ENCODE measurements at places on chromosomes 12 and 14.

GRCh38 chr12:45244561-45245343, 28.9 kb downstream of the ANO6 start:
- no peak for DNase-seq

DNA sequence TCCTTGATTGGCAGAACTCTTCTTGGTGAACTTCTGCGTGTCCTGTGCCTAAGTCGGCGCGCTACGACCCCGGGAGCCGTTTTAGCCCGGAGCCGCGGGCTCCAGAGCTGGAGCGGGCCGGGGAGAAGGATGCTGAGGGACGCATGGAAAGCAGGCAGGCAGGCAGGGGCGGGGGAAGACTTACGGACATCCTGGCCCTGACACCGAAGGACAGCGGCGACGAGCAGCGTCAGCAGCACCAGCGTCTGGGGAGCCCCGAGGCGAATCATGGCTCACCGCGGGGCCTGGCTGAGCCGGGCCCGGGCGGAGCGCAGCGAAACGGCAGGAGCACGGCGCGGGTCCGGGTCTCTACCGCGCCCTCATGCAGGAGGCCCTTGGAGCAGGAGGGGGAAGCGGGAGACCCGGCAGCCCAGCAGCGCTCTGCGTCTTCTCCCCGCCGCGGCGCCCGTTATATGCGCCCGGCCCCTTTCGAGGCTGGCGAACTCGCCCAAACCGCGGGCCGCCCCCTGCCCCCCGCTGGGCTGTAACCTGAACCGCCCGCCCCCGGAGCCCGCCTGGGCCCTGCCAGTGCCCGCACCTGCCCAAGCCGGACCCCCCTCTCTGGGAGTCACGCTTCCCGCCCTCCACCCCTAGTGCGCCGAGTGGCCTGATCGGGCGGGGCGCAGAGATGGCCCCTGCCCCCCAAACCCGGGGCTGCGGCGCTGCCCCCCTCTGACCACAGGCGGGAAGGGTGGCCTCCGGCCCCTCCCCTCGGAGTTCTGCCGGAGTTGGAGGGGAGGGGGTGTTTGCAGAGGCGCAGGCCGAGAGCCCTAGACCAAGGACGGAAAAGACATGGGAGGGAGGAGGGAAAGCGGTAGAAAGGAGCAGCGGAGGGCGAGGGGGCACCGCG, at the start of gene COL2A1:
COL2A1 (minus strand) TSS at position 424 of the 889 bp plus-strand sequence; CDS start at position 269, 155 bp downstream.
- DNase-seq, result peak; percentile 86

DNA sequence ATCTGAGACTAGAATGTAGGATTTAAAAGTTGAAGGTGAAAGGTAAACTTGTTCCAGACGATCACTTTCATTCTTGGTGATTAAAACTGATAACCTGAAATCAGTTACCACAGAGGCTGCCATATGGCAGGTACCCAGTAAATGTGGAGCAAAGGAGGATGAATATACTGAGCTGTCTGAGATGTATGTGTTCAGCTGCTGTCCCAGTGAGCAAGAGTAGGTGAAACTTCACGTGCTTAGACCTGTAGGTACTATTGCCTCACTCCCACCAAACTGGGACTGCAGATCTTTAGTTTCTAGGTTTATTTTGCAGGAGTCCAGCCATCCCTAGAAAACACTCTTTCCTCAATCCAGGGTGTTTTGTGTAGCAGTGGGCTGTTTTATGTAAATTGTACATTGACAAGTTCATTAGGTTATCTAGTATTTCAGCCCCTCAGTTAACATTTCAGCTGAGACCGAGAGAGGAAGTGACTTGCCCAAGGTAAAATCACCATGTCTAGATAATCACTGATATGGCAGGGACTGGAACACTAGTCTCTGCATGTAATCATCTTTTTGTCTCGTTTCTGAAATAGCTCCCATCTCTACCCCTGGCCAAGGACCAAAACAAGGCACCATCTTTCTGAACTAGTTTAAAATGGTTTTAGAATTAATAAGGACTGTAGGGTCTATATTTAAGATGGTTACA, 62.7 kb downstream of the ATG14 start:
- no peak for DNase-seq

- peak; percentile 40 for DNase-seq
Observed at GRCh38 chr12:8948701-8949341, 624 bp downstream of the M6PR start.

- DNase-seq, result no peak
Observed at GRCh38 chr14:38910092-38910491, 192.9 kb downstream of the SEC23A start.

DNA sequence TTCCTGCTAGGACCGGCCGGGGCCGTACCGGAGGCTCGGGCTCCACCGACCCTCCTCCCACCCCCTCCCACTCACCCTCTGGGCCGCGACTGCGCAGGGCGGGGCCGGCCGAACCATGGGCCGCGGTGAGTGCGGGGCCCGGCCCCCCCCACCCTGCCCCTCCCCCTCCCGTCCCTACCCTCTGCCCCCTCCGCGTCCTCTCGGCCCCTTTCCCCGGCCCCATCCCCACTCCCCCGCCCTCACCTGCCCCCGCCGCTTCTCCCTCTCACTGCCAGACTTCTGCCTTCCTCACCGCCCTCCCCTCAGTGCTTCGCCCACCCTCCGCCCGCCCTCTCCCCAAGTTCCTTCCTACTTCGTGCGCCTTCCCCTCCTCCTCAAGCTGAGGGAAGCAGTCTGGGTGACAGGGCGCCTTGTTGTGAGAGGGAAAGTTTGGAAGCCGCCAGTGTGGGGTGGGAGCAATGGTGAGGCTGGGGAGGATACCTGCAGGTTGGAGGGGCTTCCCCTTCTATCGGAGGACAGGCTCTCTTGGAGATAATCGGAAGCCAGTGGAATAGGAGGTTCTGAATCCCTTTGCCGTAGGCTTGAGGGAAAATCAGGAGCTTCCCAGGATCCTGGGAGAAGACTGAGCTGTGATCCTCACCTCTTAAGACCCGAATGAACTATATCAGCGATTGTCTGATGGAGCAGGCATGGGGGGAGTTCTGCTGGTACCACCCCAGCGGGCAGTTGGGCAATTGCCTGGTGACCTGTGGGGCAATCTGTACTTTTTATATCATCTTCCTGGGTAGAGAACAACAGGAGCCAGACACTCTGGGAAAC, 472 bp downstream of the MBD6 start:
- DNase-seq, result peak; percentile 86

DNA sequence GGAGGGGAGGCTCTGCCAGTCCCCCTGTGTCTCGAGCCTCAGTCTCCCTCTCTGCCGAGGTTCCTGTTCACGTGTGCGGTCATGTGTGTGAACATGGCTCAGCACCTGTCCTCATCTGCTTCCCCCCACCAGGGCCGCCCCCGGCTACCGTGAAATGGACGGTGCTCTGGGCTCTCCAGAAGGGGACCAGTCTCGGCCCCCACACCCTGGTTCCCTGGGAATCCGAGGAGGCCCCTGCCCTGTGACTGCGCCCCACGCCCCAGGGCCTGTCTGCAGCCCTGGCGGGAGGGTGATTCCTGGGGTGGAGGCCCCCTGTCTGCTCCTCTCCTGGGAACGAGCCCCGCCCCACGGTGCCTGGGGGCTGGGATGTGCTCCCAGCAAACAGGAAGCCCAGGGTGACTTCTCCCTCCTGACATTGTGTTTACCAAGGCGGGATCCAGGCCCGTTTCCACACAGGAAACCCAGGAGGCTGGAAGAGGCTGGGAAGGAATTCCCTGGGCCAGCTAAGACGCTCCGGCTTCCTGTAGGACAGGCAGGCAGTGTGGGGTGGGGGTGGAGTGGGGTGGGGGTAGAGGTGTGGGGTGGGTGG, 46.6 kb downstream of the KIF26A start:
- DNase-seq, result no peak

DNA sequence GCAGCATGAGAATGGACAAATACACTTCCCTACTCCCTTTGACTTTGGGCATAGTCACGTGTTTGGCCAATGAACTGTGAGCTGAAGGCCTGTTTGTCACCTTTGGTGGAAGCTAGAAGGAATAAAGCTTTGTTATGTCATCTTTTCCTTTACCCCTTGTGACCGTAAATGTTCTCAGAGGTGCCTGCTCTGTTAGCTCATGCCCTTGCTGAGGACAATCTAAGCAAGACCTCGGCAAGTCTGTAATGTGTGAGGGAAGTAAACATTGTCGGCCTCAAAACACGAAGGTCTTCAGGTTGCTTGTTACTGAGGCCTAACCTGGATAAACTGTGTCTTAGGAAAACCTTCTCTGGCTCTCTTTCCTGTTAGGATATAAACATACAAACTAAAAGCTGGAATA, 354.2 kb downstream of the TMEM132D start:
- DNase-seq, result no peak

DNA sequence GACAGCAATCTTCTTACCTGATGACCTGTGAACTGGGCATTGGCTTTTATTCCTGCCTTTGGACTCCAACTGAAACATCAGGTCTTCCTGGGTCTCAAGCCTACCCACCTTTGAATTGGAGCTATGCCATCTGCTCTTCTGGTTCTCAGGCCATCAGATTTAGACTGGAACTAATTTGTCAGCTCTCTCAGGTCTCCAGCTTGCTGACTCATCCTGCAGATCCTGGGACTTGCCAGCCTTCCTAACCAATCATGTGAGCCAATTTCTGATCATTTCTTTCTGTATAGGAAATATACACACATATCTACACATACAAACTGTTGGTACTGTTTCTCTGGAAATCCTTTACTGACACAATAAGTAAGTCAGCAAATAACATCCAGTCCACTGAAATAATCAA, 65.3 kb upstream of the TSPAN8 start:
- DNase-seq, result no peak

DNA sequence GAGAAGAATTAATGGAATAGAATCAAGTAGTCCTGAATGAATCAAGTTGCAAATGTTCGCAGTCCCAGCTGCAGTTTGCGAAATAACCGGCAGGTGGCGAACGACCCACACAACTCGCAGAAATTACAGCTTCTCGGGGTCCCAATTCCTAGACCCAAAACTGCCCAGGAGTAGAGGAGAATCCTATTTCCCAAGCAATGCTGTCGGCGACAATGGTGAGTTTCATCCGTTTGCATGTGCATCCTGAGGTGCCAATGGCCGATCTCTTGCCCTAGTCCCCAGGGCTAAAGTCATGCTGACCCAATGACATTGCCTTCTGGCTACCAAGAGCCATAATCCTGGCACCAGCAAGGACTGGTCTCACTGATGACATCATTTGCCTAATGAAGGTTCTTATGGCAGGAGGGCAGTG, 8.5 kb upstream of the ASCL1 start:
- peak; percentile 54 for DNase-seq

DNA sequence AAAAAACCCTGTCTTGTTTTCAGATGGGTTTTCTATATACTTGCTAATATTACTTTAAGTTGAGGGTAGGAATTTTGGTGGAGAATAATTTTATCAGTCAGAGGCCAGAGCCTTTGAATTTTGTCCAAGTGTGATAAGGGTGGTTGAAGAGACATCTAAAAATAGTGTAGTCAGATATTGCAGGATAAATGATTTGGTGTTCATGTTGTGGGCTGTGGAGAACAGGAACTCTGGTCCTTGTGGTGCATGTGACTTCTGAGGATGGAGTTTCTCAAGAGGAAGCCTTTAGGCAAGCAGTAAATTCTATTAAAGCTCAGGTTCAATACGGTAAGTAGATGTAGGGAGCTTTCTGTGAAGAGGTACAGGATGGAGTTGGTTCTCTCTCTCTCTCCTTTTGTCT, 2.8 kb downstream of the ADAM21 start:
- no peak for DNase-seq

- DNase-seq, result peak; percentile 30
Observed at GRCh38 chr14:92431199-92431725, 82.3 kb upstream of the RIN3 start.

DNA sequence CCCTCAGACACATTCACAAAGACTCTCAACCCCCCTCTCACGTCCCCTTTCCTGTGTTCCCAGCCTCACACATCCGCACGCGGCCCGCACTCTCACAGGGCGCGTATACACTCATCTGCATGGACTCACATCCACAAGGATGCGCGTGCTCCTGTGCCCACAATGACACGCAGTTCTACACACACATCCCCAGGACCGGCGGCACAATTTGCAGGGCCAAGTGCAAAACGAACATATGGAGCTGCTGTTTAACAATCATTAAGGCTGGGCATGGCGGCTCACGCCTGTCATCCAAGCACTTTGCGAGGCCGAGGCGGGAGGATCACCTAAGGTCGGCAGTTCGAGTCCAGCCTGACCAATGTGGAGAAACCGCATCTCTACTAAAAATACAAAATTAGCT, 36.4 kb upstream of the EML1 start:
- no peak for DNase-seq

DNA sequence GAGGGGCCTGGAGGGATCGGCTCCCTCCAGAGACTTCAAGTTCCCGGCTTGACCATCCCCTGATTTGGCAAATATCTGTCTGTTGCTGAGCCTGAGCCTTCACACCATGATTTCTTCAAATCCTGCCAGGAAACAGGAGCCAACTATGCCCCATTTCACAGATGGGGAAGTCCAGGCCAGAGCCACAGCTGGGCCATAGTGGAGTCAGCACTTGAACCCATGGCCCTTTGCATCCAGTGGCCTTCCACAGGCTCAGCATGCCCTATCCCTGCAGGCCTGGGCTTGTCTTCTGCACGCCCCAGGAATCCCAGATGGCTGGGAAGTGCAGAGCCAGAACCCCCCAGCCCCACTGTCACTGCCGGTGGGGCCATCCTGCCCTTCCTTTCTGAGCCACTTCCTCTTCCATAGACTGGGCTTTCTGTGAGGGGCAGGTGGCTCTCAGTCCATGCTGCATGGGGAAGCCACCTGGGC, 44.9 kb downstream of the CYP46A1 start:
- DNase-seq, result peak; percentile 25

DNA sequence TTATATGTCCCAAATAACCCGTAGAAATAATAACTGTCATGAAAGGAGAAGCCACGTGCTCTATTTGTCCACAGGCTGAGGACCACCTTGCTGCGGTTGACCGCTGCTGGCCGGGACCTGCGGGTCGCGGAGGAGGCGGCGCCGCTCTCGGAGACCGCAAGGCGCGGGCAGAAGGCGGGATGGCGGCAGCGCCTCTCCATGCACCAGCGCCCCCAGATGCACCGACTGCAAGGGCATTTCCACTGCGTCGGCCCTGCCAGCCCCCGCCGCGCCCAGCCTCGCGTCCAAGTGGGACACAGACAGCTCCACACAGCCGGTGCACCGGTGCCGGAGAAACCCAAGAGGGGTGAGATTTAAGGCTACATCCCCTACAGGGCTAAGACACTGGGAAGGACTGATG, 21.0 kb downstream of the RPGRIP1 start:
- DNase-seq, result no peak

- DNase-seq, result peak; percentile 22
Observed at GRCh38 chr12:78864870-78865463, 393 bp downstream of the SYT1 start.

GRCh38 chr14:38931969-38932652, 170.9 kb downstream of the SEC23A start:
- DNase-seq, result no peak

DNA sequence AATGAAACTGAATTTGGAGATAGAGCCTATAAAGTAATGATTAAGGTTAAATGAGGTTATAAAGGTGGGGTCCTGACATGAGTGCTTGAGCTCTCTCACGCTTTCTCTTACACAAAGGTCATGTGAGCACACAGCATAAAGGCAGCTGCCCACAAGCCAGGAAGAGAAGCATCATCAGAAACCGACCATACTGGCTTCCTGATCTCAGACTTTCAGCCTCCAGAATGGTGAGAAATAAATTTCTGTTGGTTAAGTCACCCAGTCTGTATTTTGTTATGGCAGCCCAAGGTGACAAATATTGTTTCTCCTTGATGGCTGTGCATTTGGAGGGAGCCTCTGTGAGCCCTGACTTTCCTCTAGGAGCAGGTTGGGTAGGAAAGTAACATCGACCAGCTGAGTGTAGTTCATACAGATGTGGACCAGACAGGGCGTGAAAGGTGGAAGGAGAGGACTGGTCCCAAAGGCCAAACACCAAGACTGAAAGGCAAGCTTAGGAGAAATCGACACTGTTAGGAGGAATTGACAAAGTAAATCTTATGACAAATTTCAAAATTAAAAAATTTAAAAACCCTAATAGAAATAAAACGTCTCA, 97.6 kb upstream of the SLC38A2 start:
- no peak for DNase-seq

GRCh38 chr12:104314242-104314614, 10.7 kb downstream of the EID3 start:
- DNase-seq, result no peak
